ENCODE measurements at places on chromosomes 12 and 14.
A peak's percentile ranks its signal among the peaks of the same experiment; 100 is the strongest.

DNA sequence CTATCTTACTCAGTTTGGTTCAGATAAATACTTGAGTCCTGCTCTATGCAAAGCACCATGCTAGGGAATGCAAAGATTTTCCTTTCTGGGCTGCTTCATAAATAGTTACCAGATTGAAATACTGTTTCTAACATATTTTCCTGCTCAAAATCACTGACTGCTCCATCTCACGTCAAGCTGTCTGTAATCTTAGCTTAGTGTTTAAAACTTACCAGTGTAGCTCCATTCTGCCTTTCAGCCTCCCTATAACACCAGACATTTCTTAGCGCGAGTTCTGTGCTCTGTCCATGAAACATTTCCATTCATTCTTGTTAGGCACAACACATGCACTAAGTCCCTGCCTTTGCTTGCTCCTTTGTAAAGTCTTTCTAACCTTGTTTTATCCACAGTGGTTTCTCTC is 129.4 kb downstream of the NPAS3 start:
- no peak for DNase-seq

DNA sequence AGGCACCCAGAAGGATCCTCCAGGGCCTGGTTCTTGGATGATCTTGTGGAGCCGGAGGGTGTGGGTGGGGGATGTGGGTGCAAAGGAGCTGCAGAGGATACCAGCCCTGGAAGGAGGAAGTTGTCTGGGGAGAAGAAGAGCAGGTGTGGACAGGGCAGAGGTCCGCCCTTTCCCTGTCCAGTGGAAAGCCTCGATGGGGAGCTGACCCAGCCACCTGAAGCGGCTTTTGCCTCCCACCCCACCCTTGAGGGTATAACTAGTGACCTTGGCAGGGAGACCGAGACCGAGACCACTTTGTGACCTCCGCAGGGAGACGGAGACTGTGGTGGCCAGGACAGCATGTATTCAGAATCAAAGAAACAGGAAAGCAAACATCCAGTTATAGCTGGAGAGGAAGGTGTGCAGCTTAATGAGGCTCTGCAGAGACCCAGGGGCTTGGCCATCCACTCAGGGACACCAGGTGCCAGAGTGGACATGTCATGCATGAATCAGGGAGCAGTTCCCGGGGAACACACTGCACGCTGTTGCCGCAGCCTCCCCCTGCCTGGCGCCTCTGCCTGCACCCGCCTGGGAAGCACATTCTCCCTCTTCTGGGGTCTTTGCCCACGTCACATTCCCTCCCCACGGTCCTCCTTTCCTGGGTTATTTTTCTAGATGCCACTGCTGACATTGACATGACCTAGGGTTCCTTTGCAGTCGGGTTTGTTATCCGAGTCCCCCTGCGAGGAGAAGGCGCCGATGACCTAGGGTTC is 87.7 kb downstream of the ADGRD1 start:
- no peak for DNase-seq

- DNase-seq: peak; percentile 5
Observed at GRCh38 chr12:30822385-30823155, 67.8 kb upstream of the CAPRIN2 start.

- no peak for DNase-seq
Observed at GRCh38 chr12:1826401-1826800, 6.0 kb downstream of the LRTM2 start.

DNA sequence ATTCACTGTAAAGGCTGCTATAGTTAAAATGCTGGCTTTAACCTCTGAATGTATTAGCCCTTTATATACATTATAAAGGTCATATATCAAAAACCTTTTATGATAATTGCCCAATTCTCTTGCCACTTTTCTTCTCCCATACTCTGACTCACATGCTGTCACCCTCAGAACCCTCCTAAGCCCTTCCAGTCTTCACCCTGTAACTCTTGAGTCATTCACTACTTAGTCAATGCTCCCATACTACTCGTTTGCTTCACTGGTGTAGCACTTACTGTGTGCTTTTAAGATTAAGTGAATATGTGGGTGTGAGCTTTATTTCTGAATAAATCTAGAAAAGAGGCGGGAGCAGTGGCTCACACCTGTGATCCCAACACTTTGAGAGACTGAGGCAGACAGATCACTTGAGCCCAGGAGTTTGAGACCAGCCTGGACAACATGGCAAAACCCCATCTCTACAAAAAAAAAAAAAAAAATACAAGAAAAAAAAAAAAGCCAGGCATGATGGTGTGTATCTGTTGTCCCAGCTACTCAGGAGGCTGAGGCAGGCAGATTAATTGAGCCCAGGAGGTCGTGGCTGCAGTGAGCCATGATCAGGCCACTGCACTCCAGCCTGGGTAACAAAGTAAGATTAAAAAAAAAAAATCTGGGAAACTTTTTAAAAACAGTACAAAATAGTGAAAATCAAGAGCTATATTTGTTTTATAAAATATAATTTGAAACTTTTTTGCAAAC is 37.6 kb downstream of the SPATA7 start:
- no peak for DNase-seq

GRCh38 chr12:41576925-41577324 is 388.8 kb downstream of the PDZRN4 start:
- no peak for DNase-seq

GRCh38 chr14:91227183-91227628 is 17.3 kb downstream of the GPR68 start:
- DNase-seq: no peak

DNA sequence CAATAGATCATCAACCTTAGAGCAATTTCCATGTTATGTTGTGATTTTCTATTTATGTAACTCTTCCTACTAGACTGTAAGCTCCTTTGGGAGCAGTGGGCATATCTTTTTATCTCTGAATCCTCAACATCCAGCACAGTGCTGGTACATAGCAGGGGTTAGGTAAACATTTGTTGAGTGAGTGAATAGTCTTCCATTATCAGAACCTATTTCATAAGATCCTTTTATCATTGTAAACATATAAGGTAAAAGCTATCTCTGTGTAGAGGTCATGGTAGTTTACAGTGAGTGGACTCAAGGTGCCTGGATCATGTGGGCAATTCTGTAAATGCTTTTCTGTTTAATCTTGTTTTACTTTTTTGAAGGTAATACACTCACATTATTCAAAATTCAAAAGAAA is 15.1 kb downstream of the FKBP11 start:
- DNase-seq: no peak

DNA sequence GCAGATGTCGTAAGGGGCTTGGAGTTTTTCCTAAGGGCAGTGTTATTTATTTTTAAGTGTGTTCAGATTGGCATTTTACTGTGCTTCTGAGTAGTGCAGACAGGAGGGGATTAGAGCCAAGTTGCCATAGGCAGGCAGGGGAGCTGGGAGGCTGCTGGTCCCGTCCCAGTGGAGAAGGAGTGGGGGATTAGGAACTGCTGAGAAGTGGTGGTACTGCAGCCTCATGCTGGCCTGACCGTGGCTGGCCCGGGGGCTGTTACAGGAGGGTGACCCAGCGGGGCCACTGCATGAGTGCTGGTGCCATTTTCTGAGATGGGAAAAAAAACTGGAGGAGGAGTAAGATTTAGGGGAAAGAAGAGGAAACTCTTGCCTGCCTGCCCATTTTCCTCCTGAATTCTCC is 52.3 kb upstream of the DLK1 start:
- no peak for DNase-seq

DNA sequence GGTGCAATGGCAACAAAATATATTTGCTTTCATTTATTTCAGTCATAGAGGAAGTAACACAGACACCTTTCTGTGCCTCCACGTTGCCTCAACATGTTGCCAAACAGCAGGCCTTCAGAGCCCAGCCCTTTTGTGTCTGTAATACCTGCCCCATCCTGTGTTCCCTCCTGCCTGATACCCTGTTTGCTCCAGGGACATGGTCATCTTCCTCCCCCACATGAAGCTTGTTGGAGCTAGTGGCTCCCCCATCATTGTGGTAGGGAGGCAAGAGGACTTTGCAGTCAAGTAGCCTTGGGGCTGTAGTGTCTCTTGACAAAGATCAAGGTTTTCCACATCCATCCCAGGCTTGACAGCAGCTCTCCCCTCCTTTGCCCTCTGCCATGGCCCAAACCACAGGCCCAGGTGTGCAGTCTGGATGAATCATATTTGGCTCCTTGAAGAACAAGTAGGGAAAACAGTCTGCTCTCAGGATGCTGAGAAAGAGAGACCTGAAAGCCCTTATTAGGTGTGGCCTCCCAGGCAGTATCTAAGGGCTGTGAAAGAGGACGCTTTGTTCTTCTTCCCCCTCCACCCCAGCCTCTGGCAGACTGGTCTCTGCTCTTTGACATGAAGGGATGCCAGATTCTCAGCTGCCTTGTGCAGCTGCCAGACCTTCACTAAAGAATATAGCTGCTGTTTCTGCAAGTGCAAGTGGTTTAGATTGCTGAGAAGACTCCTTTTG is 329.0 kb downstream of the C12orf75 start:
- no peak for DNase-seq

DNA sequence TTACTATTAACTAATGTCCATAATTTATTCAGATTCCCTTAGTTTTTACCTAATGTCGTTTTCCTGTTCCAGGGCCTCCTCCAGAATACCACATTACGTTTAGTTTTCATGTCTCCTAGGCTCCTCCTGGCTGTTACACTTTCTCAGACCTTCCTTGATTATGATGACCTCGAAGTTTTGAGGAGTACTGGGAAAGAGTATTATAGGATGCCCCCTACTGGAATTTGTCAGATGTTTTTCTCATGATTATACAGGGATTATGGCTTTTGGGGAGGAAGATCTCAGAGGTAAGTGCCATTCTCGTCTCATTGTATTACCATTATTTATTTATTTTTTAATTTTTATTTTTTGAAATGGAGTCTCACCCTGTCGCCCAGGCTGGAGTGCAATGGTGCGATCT is 17.7 kb upstream of the C1S start:
- DNase-seq: no peak

Data from activated T-helper 9 cell treated with anti-CD3 and anti-CD28 coated beads, Interleukin-2, amount 50 U/mL, for 16 hours (primary cell).